ENCODE measurements at places on chromosomes 12 and 14. TPM values are rescaled to one million over a fixed set of nuclear protein-coding genes. Genes with fewer than 3 reads are reported as not detected.

RFLNA gene
- 1.2 TPM for total RNA-seq

RFX4 gene
- not detected for total RNA-seq

- H3K36me3 ChIP-seq = no peaks in the 10 kb centered on the region
- H3K4me3 ChIP-seq = no peak overlapping the region
- no peak for DNase-seq
- H3K4me1 ChIP-seq = no peaks in the 10 kb centered on the region
- no peak overlapping the region for H3K27ac ChIP-seq
- no peaks in the 10 kb centered on the region for H3K27me3 ChIP-seq
Measured at GRCh38 chr14:59154373-59154772, 34.1 kb upstream of the DAAM1 start.

- no peak overlapping the region for H3K4me3 ChIP-seq
- H3K36me3 ChIP-seq = no peaks in the 10 kb centered on the region
- peaks cover 37% of the 10 kb centered on the region for H3K4me1 ChIP-seq
- peak overlapping the region; percentile 40 for H3K27ac ChIP-seq
- DNase-seq = no peak
Measured at GRCh38 chr12:67456431-67456901, 187.3 kb downstream of the CAND1 start.

DNA sequence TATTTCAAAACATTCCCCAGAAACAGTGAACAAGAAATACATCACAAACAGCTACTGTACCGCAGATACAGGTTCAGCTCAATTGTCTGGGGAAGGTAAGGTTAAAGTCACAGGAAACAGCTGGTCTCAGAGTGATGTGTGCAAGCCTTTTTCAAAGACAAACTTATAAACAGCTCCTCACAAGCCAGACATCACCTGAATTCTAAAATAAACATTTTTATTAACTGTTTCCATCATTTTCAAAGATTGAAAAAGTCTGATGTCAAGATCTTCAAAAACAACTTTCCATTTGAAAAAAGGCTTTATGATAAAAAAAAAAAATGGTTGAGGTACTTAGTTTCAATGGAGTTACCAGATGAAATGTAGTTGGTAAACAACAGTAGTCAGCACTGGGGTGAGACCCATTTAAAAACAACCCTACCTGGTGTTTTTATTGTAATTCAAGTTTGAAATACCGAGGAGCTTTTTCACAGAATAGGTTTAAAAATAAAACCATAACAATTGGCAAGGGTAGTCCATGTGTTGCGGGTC, 4.0 kb downstream of the BTG1 start:
- peaks cover 16% of the 10 kb centered on the region for H3K4me1 ChIP-seq
- H3K4me3 ChIP-seq = peak overlapping the region; percentile 93
- no peaks in the 10 kb centered on the region for H3K27me3 ChIP-seq
- no peak for DNase-seq
- H3K36me3 ChIP-seq = peaks cover 43% of the 10 kb centered on the region
- peak overlapping the region; percentile 99 for H3K27ac ChIP-seq

- H3K27ac ChIP-seq = peak overlapping the region; percentile 84
- no peak for DNase-seq
- no peaks in the 10 kb centered on the region for H3K27me3 ChIP-seq
- H3K4me1 ChIP-seq = peaks cover 5% of the 10 kb centered on the region
- no peaks in the 10 kb centered on the region for H3K36me3 ChIP-seq
Measured at GRCh38 chr12:32400114-32400672, 835 bp downstream of the FGD4 start.

RND1 gene
- 6.5 TPM for total RNA-seq

DNA sequence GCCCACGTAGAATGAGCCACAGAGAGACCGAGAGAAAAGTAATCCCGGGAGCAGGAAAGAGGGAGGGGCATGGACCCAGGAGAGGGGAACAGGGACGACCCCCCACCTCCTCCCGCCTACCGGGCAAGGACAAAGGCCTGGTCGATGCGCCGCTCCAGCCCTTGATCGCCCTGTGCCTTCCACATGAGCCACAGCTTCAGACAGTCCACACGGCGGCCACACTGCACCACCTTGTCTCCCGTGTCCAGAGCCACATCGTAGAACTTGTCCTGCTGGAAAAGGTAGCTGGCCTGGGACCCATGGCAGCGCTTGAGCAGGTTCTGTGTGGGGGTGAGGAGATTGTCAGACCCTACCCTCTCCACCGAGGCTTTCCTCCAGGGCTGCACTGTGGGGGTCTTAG, 20.5 kb upstream of the ZNF740 start:
- H3K27me3 ChIP-seq = no peaks in the 10 kb centered on the region
- no peak for DNase-seq
- peaks cover 4% of the 10 kb centered on the region for H3K4me1 ChIP-seq
- H3K36me3 ChIP-seq = peaks cover 16% of the 10 kb centered on the region
- no peak overlapping the region for H3K4me3 ChIP-seq
- H3K27ac ChIP-seq = peak overlapping the region; percentile 78
